Naive thymus-derived CD8-positive, alpha-beta T cell (primary cell): ENCODE measurements at places on chromosomes 1 and 21.

DNA sequence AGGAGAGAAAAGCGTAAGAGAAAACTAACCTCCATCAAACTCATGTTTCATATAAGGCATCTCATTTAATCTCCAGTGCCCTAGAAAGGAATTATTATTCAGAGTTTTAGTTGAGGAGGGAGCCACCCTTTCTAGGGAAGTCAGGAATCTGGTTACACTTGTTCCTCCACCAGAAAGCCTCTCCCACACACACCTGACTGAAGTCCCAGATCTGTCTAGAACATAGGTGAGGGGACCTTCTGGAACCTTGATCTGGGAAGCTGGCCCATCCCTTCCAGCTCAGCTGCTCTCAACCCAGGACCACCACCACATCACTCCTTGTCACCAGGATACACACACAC, 1.9 kb upstream of the DENND2D start:
- no peak for DNase-seq

- DNase-seq, result no peak
Observed at GRCh38 chr1:229124116-229124515, 146.8 kb upstream of the RAB4A start.

GRCh38 chr1:200262326-200262965, 147.4 kb downstream of the ZNF281 start:
- no peak for DNase-seq

GRCh38 chr1:30427545-30427944, 295.8 kb downstream of the MATN1 start:
- no peak for DNase-seq

DNA sequence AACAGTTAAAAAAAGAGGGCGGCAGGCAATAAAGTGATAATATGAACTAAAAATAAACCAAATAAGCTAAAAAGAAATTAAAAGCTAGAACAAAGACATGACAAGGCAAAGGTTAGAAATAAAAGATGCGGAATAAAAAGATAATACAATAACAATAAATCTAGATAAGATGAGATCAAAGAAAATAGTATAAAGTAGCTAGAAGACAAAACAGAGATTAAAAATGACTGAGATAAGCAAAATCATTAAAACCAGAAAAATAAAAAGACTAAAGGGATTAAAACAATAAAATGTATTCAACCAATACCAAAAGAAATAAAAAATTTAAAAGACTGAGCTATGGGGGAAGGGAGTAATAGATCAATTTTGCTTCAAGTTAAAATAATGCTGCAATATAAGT, 10.8 kb upstream of the SOX13 start:
- DNase-seq, result no peak

DNA sequence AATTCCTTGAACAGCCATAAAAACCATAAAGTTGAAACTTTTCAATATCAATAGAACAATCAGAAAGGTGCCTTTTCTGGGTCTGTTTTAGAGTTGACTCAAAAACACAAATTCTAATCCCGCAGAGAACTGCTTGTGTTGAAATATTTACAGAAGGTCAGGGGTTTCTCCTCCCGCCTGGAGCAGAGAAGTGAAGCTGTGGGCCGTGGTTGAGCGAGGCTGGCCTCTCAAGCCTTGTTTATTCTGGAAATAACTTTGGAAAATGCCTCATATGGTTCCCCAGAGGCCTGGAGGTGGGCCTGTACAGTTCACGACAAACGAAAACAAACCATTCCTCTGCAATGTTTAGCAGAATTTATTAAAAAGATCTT, 90.8 kb upstream of the ERRFI1 start:
- no peak for DNase-seq

DNA sequence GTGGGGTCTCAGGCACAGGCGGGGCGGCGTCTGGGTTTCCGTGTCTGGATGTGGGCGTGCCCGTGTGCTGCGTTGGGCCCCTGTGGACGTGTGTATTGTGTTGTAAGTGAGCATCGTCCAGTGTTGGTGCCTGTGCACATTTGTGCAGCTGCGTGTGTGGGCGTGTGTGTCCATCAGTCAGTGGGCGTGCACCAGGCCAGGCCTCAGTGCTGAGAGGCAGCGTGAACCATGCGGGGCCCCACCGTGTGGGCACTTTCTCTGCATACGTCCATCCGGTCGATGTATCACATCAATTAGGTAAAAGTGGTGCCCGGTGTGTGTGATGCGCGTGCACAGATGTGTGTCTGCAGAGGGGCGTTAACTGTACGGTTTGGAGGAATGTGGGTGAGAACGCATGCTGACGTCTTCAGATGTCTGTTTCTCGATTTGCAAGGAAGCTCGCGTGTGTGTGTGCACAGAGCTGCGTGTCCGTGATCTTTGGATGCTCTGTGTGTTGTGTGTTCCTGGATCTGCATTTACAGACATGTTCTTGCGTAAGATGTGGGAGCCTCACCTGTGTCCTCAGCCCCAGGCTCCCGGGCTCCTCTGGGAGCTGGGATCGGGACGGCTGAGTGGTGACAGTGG, 24.6 kb downstream of the AGRN start:
- no peak for DNase-seq

GRCh38 chr1:28417926-28418637, 48.5 kb downstream of the PHACTR4 start:
- no peak for DNase-seq

- no peak for DNase-seq
Observed at GRCh38 chr21:15112858-15113257, 48.1 kb upstream of the NRIP1 start.

DNA sequence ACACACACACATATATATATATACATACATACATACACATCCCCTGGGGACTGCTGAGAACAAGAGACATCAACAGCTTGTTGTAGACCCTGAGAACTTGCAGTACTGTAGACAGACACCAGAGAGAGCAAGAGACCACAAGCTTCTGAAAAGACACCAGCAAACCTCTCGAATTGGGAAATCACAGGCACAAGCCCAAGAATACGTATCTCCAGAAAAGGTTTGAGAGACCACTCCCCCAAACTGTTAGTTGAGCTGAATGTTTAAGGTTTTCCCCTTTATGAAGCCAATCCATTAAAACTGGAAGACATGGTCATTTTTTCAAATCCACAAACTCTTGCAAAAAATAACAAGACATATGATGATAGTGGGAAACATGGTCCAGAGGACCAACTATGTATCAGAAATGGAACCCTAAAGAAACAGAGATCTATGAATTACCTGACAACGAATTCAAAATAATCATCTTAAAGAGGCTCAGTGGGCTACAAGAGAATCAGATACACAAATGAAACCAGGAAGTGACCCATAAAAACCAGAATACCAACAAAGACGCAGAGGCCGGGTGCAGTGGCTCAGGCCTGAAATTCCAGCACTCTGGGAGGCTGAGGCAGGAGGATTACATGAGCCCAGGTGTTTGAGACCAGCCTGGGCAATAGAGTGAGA, 45.1 kb downstream of the SLC2A1 start:
- DNase-seq, result peak; percentile 79

DNA sequence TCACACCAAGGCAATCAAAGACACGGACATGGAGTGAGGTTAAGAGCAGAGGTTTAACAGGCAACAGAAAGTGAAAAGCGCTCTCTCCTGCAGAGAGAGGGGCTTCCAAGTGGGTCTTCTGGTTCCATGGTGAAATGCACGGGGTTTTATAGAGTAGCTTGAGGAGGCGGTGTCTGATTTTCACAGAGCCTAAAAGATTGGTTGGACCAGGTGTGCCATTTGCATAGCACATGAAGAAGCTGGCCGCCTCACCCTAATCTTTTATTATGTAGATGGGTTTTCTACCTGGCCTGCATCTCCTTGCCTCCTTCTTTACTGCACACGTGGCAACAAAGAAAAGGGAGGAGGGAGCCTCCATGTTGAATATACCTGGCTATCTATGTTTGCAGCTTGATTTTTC, 197.3 kb downstream of the RYR2 start:
- DNase-seq, result no peak

GRCh38 chr1:16122916-16123315, 33.0 kb downstream of the EPHA2 start:
- DNase-seq, result no peak

DNA sequence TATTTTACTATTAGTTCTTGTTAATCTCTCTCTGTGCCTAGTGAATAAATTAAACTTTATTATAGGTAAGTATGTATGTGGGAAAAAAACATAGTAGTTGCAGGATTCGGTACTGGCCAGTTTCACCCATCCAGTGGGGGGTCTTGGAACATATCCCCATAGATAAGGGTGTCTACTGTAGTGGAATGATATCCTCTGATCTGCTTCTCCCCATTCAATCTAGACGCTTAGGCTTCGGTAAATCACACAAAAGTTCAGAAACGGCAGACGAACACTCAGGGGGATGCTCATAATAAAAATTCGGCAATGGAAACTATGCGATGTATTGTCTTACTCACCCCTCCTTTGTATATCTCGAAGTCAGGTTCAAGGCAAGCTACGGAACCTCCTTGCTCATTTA, 232.9 kb upstream of the COA6 start:
- DNase-seq, result no peak

DNA sequence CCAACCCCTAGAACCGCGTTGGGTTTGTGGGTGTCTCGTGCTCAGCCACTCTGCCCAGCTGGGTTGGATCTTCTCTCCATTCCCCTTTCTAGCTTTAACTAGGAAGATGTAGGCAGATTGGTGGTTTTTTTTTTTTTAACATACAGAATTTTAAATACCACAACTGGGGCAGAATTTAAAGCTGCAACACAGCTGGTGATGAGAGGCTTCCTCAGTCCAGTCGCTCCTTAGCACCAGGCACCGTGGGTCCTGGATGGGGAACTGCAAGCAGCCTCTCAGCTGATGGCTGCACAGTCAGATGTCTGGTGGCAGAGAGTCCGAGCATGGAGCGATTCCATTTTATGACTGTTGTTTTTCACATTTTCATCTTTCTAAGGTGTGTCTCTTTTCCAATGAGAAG, 18.7 kb downstream of the TFF3 start:
- DNase-seq, result no peak

DNA sequence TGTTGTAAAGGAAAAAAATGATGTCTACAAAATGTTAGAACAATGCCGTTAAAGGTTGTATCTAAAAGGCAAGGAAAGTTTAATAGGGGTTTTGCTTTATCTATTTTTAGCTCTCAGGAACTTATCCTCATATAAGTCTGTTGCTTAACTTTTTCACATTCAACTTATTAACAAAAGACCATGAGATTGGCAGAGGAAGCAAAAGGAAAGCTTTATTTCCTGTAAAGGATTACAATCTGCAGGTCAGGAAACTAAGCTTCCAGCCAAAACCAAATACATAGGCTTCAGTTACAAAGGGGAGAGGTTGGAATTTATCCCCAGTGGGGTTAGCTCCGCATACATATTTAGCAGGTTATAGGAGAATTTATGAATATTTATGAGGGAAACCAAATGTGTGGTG, 58.7 kb upstream of the KIAA1614 start:
- no peak for DNase-seq

DNA sequence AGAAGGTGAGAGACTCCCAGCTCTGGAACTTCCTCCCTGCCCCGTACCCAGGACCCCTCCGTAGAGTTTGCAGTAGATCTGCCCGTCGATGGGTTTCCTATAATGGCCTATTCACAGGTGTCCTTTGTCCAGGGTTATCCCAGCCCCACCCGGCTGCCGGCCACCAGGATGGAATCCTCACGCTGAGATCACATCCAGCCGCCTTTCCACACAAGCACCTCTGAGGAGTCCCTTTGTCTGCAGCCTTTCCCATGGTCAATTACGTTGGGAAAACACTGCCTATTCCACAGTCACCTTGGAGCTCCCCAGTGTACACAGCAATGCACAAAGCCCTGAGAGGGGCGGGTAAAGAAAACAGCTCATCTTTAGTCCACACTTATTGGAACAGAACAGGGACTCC, 190.0 kb upstream of the EDN2 start:
- no peak for DNase-seq

DNA sequence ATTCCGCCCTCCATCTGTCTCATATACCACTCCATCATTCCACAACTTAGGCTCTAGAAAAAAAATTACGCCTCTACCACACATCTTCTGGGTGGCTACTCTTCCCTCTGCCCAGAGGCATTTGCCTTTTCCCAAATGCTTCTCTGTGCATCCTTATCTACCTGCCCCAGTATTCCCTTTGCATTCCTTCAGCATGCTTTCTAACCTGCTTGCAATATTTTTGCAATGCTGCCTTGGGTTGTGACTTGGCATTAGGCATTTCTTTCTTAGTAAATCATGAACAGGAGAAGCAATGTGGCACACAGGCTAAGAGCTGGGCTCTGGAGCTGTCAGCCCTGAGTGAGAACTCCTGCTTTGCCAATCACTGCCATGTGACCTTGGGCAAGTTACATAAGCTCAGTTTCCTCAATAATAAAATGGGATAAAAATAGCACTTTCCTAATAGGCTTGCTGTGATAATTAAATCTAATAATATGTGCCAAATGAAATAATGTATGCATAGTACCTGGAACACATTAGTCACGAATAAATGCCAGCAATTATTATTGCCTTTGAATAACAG, 276.0 kb downstream of the ASTN1 start:
- no peak for DNase-seq

- no peak for DNase-seq
Observed at GRCh38 chr1:212238552-212238951, 46.7 kb upstream of the PPP2R5A start.

- no peak for DNase-seq
Observed at GRCh38 chr1:193356249-193356648, 169.8 kb upstream of the B3GALT2 start.

DNA sequence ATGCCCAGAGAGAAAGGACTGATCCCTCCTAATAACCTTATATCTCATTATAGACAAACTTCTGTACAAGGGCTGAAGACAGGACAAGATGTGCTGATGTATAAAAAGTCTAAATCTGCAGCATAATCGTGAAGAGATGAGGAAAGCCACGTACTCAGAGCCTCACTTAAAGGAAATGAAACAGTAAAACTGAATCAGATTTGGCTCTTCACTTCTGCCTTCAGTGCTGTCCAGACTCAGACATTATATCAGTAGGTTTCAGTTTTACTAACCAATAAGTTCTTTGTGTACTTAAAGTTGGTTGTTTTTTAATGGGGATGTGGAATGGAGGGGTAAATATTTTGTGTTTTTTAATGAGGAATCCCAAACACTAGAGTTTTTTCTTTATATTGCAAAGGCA, 45.3 kb upstream of the RGS1 start:
- DNase-seq, result no peak

DNA sequence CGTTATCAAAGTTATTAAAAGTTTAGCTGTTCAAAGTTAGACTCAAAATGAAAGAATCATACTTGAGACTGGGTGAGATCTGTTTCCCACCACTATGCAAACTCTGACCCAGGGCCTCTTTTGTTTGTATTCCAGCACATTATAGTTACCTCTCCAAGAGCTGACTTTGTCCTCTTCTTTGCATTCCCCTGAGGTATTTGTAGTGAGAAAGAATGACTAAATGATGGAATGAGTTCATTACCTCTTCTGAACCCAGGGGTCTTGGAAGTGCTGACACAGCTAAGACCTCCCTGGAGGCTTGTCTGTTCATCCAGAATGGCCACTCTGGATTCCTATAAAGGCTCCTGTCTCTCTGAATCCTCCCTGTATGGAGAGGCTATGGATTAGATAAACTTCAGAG, 62.4 kb downstream of the FGGY start:
- no peak for DNase-seq

GRCh38 chr1:96384611-96385010, 337.0 kb upstream of the PTBP2 start:
- DNase-seq, result no peak

- no peak for DNase-seq
Observed at GRCh38 chr1:218705391-218705790, 360.3 kb downstream of the TGFB2 start.

GRCh38 chr21:46012154-46012553, 30.6 kb downstream of the COL6A1 start:
- DNase-seq, result no peak
